ENCODE measurements at places on chromosomes 6 and 20.

DNA sequence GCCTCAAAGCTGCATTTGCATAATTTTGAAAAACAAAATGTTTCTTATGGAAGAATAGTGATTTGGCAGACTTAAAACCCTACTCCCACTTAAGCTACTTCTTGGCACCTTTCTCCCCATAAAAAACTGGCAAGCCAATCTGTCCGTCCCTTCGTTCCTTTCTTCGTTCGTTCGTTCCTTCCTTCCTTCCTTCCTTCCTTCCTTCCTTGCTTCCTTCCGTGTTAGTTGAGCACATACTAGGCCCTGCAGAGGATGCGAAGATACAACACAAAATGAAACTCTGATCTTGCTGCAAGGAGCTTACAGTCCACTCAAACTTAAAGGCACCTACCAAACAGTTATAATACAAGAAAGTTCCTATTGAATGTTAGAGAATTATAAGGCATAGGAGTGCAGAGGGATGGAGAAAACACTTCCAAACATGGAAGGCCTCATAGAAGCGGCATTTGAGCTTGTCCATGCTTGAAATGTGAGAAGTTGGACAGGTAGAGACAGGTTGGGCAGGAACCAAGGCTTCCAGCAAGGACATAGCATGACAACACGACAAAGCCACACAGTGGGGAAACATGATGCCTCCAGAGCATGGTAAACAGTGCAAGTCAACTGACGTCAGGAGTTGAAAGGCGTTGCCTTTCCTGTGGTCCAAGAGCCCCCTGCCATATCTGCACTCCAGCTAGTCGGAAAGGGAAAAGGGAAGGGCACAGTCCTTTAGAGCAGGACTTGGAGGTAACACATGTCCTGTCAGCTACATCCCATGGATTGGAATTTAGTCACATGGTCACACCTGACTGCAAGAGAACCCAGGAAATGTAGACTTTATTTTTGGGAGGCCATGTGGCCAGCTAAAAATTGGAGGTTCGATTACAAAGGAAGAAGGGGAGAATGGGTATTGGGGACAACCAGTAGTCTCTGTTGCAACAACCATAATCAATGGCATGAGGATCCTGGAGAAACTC is 7.0 kb downstream of the PNPLA1 start:
- DNase-seq: no peak

DNA sequence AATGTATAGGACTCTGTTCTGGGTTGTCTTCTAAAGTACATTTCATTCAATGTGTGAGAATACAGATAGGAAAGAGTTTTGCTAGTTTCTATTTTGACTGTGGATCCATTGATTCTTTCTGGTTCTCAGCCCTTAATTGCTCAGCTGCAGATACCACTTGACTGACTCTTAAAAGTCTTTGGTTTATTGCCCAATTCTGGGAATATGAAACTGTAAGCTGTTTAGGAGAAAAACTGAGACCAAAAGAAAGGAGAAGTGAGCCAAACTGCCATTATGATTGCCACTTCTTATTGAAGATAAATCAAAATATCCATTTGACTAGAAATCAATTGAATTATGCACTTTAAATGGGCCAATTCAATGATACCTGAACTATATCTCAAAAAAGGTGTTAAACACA is 211.4 kb downstream of the ESR1 start:
- no peak for DNase-seq

DNA sequence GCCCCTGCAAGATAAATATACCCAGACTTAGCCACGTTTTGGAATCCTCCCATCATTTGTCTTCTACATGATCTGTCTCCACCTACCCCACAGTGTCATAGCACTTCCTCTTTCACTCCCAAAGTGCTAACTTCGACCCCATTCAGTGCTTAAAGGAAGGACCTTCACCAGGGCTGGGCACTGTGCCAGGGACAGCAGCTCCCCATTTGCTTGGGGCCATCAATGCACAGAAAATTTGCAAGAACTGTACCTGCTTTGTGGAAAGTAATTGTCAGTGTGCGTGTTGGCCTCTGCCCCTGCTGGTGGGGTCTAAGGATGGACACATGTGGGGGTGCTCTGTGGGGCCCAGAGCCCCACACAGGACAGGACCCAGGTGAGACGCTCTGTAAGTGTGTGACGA is 5.2 kb upstream of the BPIFA2 start:
- no peak for DNase-seq

GRCh38 chr20:19515074-19515473 is 243.0 kb upstream of the RIN2 start:
- DNase-seq: no peak

GRCh38 chr6:4802312-4802935 is 26.2 kb downstream of the CDYL start:
- DNase-seq: no peak

GRCh38 chr6:150456466-150456865 is 87.7 kb downstream of the IYD start:
- DNase-seq: no peak

GRCh38 chr20:48405909-48406308 is 421.9 kb downstream of the PREX1 start:
- DNase-seq: no peak

DNA sequence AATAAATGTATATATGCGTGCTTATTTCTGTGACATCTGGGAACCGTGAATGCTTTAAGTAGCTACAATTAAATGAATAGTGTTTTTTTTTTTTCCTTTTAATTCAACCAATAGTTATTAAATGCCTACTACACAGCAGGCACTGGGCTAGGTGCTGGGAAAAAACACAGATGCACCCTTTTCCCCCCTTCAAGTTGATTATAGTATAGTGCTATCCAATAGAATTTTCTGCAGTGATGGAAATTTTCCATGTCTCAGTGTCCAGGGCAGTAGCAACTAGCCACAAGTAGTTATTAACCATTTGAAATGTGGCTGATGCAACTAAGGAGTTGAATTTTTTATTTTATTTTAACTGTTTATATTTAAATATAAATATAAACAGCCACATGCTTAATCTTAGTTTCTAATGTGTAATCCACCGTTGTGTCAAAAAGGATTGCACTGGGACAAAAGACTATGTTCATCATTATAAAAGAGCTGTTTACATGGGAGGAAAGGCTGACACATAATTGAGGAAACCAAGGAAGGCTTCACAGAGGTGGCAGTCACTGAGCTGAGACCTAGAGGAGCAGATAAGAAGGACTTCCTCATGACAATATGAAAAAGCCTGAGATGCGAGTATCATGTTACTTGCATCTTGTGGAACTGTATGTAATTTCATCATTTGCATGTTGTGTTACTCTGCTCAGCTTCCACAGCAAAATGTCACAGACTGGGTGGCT is 261.2 kb upstream of the PLCB4 start:
- DNase-seq: peak; percentile 86

- DNase-seq: no peak
Observed at GRCh38 chr6:79608334-79609224, 22.6 kb upstream of the SH3BGRL2 start.

- no peak for DNase-seq
Observed at GRCh38 chr6:39088331-39088730, 26.7 kb downstream of the SAYSD1 start.

DNA sequence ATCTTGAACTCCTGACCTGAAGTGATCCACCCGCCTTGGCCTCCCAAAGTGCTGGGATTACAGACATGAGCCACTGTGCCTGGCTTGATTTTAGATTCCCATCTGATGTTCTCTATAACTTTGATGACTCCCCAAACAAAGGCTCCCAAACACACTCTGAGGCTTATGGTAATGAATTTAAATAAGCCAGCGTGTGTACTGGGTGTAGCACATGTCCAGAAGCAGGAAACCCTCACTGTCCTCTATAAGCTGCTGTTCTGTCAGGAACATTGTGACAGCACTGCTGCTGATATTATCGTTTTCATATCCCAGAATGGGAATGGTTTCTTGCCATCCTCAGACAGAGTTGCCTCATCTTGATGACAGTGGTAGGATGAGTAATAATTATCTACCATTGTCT is 54.1 kb upstream of the SALL4 start:
- no peak for DNase-seq

GRCh38 chr6:39086294-39086693 is 28.7 kb downstream of the SAYSD1 start:
- DNase-seq: no peak

- peak; percentile 66 for DNase-seq
Observed at GRCh38 chr6:118565311-118565960, 17.3 kb downstream of the PLN start.

- DNase-seq: peak; percentile 68
Observed at GRCh38 chr6:144064402-144065212, 30.8 kb downstream of the SF3B5 start.

DNA sequence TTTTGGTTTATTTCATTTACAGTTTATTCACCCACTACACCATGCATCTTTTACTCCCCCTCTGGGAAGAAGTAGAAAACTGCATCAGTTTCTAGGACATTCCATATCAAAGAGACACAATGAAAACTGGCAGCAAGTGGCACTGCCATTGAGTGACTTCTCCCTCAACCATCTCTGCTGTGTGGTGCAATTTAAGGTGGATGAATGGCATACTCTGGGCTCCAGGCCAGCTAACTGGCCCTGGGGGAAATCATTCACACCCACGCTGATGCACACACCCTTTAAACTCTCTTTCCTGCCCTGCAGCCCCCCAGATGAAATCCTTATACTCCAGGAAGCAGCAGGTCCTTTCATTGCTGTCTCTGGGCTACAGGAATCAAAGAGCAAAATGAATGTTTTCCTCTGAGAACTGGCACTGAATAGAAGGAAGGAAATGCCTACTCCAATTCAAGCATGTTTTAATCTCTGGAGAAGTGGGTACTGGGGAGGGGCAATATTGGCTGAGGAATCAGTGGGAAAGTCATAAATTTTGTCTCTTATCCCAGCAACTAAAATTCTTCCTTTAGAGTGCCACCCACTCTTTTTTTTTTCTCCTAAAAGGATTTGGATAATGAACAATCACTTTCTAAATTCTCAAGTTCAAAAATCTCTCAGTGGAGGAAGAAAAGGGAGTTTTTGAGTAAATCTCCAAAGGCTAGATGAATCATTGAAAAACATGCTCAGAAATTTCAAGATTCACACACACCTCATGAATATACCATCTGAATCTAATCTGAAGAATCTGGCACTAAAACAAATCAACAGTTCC is 16.9 kb upstream of the RFPL4B start:
- peak; percentile 60 for DNase-seq

DNA sequence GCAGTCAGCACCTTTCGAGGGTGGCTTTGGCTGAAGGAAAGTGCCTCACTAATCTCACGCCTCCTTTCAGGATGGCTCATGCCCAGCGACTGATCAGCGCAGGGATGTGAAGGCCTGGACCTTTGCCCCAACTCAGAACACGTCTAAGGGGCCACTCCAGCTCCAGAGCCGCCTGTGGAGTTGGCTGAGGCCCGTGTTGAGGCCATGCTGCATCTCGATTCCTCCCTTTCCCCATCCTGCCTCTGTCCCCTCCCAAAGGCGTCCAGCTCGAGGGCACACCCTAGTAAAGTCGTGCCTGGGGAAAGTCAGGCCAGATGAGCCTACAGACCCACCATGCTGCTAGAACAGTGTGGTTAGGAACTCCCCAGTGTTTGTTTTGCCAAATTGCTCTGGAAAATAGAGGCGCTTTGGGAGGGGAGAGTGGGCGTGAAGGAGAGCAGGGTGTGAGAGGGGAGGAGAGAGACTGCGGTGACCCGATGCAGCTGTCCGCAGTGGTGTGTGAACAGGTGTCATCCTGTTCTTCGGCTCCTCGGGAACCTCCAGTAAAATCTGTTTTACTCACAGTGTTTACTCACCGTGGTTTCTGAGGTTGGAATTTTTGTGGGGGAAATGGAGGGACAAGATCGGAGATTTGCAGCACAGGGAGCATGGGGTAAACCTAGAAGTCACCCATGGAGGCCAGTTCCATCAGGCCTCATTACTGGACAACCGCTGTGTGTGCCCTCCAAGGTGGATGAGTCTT is 85.0 kb upstream of the PMEPA1 start:
- no peak for DNase-seq

GRCh38 chr20:50153153-50153499 is 397 bp downstream of the PEDS1 start:
- no peak for DNase-seq

Data from NCI-H2171 treated with DMSO at 0.1 percent for 48 hours (cell line).